Dermis microvascular lymphatic vessel endothelial cell (primary cell): ENCODE measurements at places on chromosomes 7 and 10. TPM values are rescaled to one million over a fixed set of nuclear protein-coding genes. Genes with fewer than 3 reads are reported as not detected.

The ZNF680 gene
- 6.4 and 9.5 TPM in 2 replicates for total RNA-seq

- DNase-seq: no peak
Observed at GRCh38 chr7:128178611-128179010, 62.5 kb upstream of the LEP start.

The ZPBP gene
- not detected in 2 replicates for total RNA-seq

The RP9 gene
- 8.1 and 8.2 TPM in 2 replicates for total RNA-seq

- DNase-seq: no peak
Observed at GRCh38 chr10:8404721-8405120, 350.2 kb downstream of the GATA3 start.

The PLEKHS1 gene
- not detected in 2 replicates for total RNA-seq

DNA sequence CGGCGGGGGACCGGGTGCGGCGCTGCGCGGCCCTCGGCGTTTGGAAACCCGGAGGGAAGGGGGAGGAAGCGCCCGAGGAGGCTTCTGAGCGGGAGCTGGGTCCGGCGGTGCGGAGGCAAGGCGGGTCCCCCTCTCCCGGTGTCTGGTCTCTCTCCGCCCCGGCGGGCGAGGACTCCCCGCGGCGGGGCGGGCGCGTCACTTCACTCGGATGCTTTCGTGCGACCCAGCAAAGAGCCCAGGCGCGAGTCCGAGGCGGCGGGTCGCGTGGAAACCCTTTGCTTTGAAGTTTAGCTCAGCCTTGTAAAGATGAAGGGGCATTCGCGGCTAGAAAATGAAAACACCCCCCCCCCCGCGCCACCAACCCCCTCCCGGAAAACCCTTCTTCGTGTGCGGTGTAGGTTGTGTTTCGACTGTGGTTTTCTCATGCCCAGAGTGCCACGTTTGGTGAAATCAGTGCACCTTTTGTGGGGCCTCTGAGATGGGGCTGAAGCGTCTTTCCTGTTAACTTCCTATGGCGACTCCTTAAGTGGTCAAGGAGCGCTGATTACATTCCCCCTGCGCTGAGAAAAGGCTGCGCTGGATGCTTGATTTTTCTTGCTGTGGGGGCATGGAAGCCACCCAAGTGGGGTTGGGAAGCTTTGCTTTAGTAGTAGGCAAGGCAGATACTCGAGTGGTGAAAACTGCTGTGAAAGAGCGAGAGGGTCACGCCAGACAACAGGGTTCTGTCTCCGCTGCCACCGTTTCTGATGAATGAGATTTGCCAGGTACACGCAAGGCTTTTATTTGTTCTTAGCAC, 876 bp downstream of the GNAI1 start:
- no peak for DNase-seq

DNA sequence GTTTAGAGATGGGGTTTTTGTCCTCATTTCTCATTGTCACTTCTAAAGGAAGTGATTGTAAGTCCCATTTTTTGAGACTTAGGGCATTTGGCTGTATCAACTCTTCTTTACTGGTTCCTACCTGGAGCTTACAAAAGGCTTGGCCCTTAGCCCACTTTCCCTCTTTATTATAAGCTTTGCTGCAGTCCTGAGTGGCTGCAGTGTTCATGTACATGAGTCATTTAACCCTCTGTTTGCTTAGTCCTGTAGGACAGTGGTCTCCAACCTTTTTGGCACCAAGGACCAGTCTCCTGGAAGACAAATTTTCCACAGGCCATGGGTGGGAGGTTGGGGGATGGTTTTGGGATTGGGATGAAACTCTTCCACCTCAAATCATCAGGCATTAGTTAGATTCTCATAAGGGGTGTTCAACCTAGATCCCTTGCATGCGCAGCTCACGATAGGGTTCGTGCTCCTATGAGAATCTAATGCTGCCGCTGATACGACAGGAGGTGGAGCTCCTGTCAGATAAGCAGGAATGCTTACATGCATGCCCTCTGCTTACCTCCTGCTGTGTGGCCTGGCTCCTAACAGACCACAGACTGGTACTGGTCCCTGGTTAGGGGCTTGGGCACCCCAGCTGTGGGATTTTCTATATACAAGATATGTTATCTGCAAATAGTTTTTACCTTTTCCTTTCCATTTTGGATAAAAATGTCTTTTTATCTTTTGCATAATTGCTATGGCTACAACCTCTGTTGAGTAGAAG, 99.7 kb downstream of the CCSER2 start:
- peak; percentile 58 for DNase-seq

DNA sequence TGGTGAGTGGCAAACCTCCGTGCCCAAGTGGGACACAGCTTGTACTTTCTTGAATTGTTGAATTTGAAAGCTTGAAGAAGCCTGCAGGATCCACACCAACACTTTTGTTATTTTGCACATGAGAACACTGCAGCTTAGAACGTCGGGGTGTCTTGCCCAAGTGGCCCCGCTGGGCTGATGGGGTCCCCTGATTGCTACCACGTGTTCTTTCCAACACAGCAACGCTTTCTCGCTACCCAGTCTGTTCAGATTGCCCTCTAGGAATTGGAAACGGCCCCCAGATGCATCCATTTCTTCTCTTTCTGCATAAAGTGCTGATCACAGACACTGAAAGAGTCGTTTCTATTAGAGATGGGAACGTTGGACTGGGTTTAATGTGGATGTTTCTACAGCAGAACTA, 268.5 kb downstream of the ADARB2 start:
- no peak for DNase-seq

DNA sequence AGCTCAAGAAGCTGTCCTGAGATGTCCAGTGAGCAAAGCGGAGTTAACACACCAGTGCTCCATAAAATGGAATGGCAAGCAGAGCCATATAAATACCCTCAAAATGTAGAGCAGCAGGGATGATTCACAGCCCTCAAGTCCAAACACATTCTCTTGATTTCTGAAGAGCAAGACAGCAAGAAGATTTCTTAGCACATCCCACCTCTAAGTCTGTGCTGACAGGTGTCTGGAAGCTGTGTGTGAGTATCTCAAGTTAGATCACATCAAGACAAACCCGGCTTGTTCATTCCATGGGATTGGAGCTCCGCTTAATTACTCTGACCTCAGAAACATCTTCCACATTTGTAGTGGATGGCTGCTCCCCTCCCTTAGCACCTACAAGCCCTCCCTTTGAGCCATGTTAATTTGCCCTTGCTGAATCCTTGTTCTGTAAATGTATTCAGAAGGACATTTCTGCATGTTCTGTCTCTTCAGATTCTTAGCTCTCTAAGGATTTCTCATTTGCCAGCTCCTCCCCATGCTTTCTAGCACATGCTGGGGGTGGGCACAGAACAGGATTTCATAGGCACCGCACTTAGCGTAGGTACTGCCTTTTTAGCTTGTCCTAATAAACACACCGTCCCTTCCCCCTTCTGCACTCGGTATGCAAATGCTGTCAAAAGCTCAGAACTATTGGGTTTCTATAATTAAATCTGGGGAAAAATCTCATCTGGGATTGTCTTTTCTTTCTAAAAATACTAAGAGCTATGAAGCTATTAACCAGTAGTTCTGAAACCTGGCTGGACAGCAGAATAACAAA, 112.7 kb downstream of the CPXM2 start:
- DNase-seq: no peak

- no peak for DNase-seq
Observed at GRCh38 chr10:49292565-49293207, 6.3 kb upstream of the C10orf71 start.

- DNase-seq: no peak
Observed at GRCh38 chr7:75969704-75970498, 24.5 kb downstream of the TMEM120A start.

GRCh38 chr7:20862554-20862953, 75.9 kb upstream of the SP8 start:
- DNase-seq: no peak

- DNase-seq: no peak
Observed at GRCh38 chr10:106919871-106920282, 244.6 kb downstream of the SORCS1 start.

GRCh38 chr10:91289305-91289704, 68.8 kb downstream of the PCGF5 start:
- no peak for DNase-seq

The PIP gene
- not detected in 2 replicates for total RNA-seq

DNA sequence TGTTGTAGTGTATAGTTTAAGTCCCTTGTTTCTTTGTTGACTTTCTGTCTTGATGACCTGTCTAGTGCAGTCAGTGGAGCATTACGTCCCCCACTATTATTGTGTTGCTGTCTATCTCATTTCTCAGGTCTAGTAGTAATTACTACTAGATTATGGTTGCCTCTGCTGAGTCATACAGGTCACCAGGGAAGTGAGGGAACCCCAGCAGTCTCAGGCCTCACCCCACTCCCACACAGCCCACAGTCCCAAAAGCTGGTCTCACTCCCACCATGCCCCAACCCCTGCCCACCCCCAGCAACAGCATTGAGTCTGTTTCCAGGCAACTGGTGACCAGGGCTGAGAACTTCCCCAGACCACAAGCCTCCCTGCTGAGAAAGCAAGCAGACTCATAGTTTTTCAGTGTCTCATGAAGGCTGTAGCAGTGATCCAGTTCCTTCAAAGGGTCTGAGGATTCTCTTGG, 88.0 kb downstream of the PLXDC2 start:
- no peak for DNase-seq

DNA sequence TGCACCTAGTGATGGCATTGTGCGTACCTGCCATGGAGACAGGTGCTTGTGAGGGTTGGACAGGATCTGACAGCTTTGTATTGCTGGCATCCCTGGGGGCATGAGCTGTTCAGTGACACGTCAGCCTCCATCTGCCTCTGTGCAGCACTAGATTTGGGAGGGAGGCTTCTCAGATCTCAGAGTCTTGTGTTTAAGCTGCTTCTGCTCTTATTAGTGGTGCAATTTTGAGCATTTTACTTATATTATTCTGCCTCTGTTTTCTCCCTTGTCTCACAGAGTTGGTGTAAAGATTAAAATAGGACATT, 5.1 kb downstream of the ARHGAP22 start:
- no peak for DNase-seq

GRCh38 chr7:18524248-18524647, 28.7 kb downstream of the HDAC9 start:
- no peak for DNase-seq

- DNase-seq: peak; percentile 14
Observed at GRCh38 chr7:54841772-54842697, 83.0 kb upstream of the SEC61G start.

The PLEKHA8 gene
- 11.8 and 13.0 TPM in 2 replicates for total RNA-seq

DNA sequence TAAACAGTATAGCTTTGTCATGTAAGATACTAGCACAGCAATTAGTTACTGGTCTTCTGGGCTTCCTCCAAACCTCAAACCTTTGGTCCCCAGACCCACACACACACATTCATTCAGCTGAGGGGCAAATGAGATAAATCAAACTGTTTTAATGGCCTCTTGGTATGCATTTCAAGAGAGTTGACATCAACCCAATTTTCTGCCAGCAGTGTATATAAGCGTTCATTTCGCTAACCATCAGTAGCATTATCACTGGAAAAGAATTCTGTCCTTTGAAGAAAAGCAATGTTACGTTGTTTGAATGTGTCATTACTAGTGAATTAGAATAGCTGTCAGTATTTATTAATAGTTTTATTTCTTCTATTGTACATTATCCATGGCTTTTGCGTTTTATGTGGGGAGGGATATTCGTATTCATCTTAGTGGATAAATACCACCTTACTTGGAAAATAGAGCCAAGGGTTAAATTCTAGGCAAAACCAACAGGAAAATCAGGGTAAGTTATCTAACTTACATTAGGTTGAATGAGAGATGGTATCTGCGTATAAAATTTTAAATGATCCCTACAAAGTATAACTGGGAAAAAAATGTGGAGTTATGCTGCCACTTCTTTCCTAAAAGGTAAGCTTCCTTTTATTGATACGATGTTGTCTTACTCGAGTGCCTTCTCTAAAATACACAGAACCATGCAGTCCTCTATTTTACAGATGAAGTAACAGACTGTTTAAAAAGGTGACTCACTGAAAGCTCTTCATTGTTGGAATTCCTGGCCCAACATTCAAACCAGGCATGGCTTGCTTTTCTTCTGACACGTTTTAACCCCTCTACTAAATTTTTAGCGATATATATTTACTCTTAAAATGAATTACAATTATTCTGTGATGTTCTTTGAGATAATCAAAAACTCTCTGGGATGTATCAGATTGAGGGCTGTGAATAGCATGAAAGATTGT, 2.0 kb upstream of the ZMYND11 start:
- peak; percentile 50 for DNase-seq

DNA sequence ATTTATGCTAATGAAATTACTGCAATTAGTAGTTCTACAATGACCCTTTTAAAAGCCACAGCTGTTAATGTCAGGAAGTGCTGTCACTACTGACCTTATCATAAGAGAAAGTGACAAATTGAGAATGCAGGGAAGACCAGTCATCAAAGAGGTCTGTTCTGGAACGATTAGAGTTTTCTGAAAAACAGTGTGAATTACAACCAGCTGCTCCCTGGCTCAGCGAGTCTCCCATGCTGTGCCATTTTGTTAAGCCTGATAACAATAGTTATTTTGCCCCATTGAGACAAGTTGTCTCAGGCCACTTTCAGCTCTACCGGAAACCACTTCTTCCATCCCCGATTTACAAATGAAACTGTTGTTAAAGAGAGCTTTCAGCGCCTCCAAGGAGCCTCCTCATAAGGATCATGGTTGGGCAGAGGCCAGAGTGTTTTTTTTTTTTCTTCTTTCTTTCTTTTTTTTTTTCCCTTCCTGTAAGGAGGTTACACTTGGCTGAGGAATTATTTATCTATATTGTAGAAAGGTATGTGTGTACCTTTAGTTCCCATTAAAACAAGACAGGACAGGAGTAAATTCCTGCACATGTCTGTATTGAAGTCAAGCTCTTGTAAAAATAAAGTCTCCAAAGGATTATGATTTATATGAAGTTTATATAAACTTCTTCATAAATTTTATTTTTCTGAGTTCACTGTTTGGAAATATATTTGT, 173.6 kb downstream of the CDCA7L start:
- DNase-seq: no peak

DNA sequence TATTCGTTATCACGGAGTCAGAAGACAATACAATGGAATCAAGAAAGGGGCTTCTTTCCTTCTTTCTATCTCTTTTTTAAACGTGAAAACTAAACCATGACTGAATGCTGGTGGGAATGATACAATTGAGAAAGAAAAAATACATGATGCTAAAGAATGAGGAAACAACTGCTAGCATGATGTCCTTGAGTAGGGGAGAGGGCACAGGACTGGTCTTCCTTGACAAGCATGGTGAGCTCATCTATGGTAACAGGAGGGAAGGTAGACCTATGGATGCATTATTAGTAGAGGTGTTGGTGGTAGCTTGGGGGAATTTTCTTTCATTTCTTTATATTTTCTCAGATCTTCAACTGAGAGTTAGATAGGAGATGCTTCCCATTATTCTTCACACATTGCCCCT, 88.9 kb upstream of the COL1A2 start:
- DNase-seq: no peak

DNA sequence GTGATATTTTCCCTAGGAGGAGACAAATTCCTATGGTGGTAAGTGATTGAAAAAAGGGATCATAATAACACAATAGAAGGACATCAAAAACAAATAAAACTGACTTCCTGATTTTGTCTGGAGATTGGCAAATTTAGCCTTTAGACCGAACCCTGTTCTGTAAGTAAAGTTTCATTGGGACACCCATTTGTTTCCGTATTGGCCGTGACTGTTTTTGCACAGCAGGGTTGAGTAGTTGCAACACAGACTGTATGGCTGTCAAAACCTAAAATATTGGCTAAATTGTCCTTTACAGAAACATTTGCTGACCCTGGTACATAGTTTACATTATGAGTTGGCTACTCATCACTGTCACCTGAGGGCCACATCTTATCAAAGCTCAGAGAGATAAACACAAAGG, 168.6 kb downstream of the PRKCQ start:
- no peak for DNase-seq

The GPRIN2 gene
- not detected in 2 replicates for total RNA-seq

GRCh38 chr10:127739908-127740307, 2.9 kb downstream of the FOXI2 start:
- no peak for DNase-seq

The TSPAN13 gene
- 37.7 and 42.6 TPM in 2 replicates for total RNA-seq
